ENCODE measurements at places on chromosomes 7 and 10. TPM values are rescaled to one million over a fixed set of nuclear protein-coding genes. Genes with fewer than 3 reads are reported as not detected.

DNA sequence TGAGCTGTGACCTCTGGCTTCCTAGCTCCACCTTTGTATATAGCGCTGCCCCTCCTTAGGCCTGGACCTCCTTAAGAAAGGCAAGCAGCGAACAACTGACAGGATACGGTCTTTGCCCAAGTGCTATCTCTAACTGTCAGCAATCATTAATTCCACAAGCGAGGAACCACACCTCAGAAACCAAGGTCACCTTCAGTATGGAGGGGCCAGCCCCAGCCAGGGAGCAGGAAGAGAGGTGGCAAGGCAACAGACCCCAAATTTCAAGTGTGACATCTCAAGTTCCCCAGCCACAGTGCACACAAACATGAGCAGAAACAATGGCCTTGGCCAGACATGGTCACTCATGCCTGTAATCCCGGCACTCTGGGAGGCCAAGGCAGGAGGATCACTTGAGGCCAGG lies 4.8 kb upstream of the AOC1 start:
- DNase-seq, result no peak

GRCh38 chr7:116632384-116632783 lies 39.6 kb upstream of the MET start:
- DNase-seq, result peak; percentile 39

MRLN gene
- total RNA-seq, result not detected

GRCh38 chr10:14282276-14282675 lies 48.4 kb downstream of the FRMD4A start:
- DNase-seq, result peak; percentile 62

DNA sequence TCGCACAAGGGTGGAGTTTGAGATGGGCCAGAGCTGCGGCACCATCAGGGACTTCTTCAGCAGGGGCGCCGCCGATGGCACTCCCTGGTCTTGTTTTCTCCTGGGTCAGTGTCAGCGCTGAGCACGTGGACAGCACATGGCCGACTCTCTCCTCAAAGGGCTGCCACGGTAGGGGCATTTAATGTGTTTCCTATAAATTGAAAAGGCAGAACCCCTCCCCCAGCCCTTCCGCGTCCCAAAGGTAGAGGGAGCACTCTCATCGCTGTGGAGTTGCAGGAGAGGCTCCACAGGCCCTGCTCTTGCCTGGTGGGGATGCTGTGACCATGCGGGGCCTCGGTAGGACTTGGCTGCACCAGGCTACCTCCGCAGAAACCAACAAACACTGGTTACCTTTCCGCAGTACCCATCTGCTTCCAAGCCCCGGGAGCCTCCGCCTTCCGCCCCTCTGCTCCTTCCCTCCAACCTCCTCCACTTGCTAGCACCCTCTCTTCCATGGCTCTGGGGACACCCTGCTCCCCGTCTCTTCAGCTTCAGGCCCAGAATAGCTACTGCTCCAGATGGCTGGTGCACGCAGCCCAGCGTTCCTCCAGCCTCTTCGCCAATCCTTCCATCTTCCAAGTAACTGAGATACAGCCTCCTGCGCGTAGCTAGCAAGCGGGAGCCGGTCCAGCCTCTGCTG lies 166.3 kb upstream of the ADCY1 start:
- no peak for DNase-seq

TRPV5 gene
- not detected for total RNA-seq

GRCh38 chr10:72283131-72283530 lies 9.4 kb downstream of the DDIT4 start:
- DNase-seq, result no peak

GRCh38 chr10:25766213-25766612 lies 167.8 kb upstream of the MYO3A start:
- DNase-seq, result no peak

OR9A2 gene
- total RNA-seq, result not detected

PRKG1 gene
- total RNA-seq, result 6.2 TPM

GRCh38 chr7:26508481-26508880 lies 216.8 kb downstream of the SNX10 start:
- DNase-seq, result no peak

GRCh38 chr10:11642566-11642965 lies 31.1 kb upstream of the USP6NL start:
- no peak for DNase-seq
